Activated T-cell treated with anti-CD3 and anti-CD28 coated beads for 48 hours (primary cell): ENCODE measurements at places on chromosomes 7 and 10.

- DNase-seq = no peak
Measured at GRCh38 chr7:45215601-45216062, 58.0 kb downstream of the RAMP3 start.

- DNase-seq = no peak
Measured at GRCh38 chr10:123557366-123558108, 108.6 kb upstream of the GPR26 start.

GRCh38 chr7:143974459-143974858 lies 19.8 kb downstream of the OR2F1 start:
- DNase-seq = no peak

- no peak for DNase-seq
Measured at GRCh38 chr10:72252972-72253371, 20.8 kb upstream of the DDIT4 start.

DNA sequence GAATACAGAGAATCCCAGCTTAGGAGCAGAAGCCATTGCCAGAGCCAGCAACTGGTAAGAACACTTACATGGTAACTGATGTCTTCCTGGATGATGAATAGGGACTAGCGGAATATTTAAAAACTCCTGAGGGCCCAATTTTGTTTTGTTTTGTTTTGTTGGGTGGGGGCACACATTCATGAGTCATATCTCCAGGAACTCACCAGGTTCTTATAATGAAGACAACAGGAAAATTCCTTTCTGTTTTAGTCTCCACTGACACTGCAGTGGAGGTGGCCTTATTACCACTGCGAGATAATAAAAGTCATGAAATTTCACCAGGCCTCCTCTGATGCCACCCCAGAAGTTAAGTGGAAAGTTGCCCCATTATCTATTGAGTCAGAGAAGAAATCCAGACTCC lies 6.6 kb upstream of the CUZD1 start:
- no peak for DNase-seq

DNA sequence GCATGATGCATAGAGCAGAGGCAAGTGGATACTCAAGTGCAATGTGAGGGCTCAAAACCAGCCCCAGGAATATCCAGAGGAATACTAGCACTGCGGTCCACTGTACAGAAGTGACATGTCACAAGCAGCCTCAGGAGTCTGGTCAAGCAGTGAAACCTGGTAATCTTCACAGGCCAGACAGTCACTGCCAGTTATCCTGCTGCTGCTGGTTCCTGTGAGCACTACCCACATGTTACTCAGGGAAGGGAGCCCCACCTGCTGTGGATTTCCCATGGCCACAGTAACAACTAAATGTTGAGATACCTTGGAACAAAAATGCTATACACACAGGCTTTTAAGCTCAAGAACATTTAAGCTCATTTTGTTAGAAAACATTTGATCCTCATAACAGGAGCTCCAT lies 103.0 kb downstream of the RNF133 start:
- DNase-seq = no peak

GRCh38 chr7:56079450-56080185 lies 13.1 kb downstream of the PHKG1 start:
- DNase-seq = no peak

- no peak for DNase-seq
Measured at GRCh38 chr7:79329464-79329863, 124.0 kb downstream of the MAGI2 start.

DNA sequence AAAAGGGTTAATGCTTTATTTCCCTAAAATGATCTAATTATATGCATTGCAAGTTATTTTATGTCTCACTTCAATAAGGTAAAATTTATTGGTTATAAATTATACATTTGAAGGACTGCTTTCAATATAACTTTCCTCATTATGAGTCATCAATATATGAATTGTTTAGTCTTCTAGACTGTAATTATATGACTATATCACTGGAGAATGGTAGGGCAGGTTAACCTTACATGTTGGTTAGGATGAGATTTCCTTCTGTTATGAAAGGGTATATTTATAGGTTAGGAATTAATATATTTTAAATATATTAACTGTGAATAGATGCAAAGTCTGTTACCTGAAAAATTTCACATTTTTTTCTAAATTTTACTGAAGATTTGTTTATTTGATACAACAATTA lies 406.4 kb upstream of the ETV1 start:
- DNase-seq = no peak

DNA sequence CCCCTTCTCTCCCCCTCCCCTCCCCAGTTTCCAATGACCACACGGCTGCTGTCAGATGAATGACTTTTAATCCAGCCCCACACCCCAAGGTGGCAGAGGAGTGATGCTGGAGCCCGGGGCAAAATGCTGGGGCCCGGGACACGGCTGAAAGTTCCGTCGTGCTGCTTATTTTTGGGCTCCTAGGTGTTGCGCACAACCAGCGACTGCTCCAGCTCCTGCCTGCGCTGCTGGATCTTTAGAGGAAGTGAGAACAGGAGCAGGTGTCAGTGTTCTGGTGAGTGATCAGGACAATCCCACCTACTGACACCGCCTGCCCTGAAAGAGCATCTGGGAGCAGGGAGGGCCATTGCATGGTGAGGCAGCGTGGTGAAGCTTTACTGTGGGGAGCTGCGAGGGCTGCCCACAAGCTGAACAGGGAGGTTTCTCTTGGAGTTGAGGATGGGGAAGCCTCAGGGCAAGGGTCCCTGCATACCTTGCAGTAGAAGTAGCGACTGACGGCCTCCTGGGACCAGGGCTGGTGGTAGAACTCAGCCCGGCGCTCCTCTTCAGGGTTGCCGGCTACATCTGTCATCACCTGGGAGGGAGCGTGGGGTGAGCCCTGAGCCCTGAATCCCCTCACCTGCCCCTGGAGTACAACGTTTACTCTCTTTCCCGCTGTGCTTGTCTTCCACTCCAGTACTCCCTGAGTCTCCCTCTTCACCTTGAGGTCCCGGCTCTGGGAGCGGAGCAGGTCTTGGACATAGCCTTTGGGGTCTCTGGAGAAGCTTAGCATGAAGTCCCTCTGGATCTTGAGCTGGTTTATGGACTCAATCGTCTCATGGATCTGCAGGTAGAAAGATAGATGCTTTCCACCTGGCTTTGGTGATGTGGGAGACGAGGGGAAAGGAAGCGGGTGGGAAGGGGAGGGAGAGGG lies 6.9 kb downstream of the CHPF2 start:
- no peak for DNase-seq

- DNase-seq = no peak
Measured at GRCh38 chr10:90064295-90064694, 362.9 kb downstream of the KIF20B start.

DNA sequence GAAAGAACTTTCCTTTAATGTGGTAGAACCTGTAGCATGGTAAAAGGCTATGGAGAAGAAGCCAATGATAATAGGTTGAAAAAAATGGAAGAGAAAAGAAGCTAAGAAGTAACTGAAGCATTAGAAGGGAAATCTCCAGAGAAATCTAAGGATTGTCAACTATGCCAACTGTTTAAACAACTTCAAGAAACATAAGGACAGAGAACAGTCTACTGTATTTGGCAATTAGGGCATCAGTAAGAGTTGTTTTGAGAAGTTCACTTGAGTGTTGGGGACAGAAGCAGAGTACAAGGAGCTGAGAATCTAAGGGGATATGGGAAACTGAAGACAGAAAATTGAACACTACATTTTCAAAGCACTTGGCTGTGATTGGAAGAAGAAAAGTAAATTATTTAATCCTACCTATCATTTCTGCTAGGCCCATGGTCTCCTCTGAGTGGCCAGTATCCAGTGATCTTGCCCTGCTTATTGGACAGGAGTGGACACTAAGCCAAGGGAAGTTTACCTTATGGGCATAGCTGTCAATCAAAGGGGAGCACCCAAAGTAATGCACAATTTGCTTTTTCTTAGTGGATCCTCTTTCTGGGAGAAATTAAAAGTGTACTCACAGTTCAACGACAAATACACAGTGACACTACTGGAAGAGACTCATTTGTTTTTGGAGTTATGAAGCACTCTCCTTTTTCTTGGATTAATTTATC lies 56.4 kb upstream of the CCDC71L start:
- DNase-seq = no peak

- no peak for DNase-seq
Measured at GRCh38 chr10:54559498-54559897, 241.5 kb downstream of the PCDH15 start.

DNA sequence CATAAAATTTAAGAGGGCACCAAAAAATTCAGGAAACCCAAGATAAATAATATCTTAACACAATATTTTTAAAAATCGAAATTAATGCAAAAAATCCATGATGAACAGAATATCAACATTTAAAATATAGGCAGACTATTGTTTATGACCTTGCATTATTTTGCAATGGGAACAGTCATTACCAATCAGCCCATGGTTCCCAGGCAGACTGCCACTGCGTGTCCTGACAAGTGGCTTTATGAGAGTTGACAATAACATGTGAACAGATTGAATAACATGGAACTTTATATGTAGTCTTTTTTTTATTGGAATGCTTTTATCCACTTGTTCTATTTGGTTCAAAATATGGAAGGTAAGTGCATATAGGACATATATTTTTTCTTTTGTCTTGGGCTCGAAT lies 3.1 kb upstream of the AVPI1 start:
- DNase-seq = no peak

- DNase-seq = no peak
Measured at GRCh38 chr10:99854860-99855259, 72.4 kb downstream of the ABCC2 start.

DNA sequence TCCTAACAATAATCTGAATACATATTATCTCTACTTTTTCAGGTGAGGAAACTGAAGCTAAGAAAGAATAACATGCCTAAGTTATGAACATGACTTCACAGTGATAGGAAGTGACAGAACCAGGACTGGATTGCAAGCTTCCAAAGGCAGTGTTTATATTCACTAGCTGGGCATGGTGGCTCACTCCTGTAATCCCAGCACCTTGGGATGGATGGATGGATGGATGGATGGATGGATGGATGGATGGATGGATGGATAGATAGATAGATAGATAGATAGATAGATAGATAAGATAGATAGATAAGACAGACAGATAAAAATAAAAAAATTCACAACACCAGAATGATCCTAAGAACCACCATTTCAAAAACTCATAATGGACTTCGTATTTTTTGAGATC lies 18.2 kb upstream of the JMJD1C start:
- DNase-seq = no peak
